DMS153 (cell line): ENCODE measurements at places on chromosomes 4 and X.

DNA sequence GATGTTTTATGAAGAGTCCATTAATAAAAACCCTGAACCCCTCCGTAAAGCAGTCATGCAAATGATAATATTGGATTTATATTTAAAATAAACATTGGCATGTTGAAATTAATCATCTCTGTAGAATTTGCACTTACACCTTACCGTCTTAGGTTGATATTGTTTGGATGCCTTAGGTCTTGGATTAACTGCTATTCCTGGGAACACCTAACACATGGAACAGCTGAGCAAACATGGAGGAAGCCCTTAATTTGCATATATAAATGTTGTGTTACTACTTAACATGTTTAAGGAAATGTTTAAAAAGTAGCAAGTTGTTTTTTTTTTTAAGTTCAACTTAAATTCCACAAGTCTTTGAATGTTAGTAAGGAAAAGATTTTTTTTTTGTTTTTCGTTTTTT is 62.5 kb downstream of the NSD2 start:
- no peak for DNase-seq

GRCh38 chr4:65033899-65034298 is 624.6 kb upstream of the TECRL start:
- DNase-seq = no peak

DNA sequence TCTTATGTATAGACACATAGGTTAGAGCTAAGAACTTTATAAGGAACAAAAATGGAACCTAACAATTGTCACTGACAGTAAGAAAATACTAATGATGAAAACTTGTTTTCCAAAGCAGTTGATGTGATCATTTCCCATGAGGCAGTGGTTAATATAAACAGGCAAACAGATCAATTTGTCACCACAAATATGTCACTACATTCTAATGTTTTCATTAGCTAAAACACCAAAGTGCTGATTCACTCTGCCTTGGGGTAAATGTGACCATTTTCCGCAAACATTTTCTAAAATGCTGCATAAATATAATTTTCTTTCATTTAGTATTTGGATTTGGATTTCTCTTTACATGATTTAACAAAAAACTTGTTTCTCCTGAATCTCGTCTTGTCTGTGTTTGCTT is 408.9 kb upstream of the CTSO start:
- no peak for DNase-seq

DNA sequence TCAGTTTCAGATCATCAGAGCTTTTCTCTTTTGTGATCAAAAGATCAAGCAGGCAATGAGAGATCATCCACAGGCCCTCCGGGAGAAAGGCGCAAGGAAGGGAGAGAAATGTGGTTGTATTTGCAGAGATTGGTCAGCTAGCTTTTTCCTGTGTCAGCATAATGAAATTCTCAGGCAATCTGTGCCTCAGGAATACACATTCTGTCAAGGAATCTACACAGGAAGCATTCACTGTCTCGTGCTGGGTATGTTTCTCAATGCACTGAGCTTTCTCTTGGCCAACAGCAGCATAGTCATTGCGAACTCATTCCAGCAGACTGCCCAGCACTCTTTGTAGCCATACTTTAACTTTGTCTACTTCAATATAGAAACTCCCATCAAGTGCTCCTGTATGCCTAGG is 413.7 kb downstream of the PPP3CA start:
- no peak for DNase-seq

GRCh38 chrX:120768254-120768653 is 107.4 kb downstream of the CT47B1 start:
- DNase-seq = no peak

- DNase-seq = peak; percentile 93
These were observed 60.8 kb upstream of the CBR4 start for GRCh38 chr4:169070895-169071218.

DNA sequence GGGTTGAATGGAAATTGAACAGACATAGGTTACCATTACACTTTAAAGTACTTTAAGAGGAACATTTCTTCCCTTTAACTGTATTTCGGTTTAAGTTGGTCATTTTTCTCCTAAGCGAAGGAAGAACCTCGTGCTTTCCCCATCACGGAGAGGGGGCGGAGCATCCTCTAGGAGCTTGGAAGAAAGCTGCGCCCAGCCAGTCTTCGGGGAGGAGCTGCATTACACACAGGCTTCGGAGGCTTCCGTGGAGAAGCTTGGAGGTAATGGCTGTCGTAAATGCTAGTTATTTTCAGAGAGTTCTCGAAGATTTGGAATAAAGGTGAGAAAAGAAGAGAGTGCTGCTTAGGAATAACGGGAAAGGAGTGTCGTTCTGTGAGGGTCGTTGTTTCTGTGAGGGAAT is at the start of gene PWWP3B:
Gene PWWP3B (plus strand): TSS at position 199 of the 400 bp plus-strand sequence. CDS start 37,128 bp downstream, outside the sequence.
- DNase-seq = no peak

DNA sequence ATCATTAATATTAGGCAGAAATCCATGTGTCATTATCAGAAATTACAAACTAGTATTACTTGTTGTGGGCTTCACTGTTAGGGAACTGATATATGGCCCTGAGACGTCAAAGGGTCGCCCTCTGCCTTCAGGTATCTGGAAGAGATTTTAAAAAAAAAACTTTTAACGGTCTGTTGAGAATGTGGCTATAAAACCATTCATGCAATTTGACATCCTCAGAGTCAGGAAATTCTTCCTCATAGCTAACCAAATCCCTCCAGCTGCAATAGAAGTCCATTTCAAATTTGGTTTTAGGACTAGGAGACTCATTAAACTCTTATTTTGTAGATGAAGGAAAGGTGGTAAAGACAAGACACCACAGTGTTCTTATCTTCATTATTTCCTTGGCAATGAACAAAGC is 194.2 kb upstream of the NOCT start:
- DNase-seq = no peak

DNA sequence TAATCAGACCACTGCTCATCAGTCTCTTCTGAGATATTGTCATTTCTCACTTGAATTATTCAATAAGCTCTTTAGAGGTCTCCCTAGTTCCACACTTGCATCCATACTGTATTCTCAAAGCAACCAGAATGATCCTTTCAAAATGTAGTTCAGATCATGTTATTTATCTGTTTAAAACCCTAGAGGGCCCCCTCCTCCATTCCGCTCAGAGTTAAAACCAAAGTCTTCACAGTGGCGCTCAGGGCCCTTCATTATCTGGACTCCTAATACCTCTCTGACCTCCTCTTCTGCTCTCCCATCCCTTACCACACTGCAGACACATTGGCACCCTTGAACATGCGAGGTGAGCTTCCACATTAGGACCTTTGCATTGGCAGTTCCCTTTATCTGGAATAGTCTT is 32.7 kb upstream of the HPGDS start:
- no peak for DNase-seq

GRCh38 chr4:37816719-37817118 is 9.8 kb upstream of the PGM2 start:
- no peak for DNase-seq

DNA sequence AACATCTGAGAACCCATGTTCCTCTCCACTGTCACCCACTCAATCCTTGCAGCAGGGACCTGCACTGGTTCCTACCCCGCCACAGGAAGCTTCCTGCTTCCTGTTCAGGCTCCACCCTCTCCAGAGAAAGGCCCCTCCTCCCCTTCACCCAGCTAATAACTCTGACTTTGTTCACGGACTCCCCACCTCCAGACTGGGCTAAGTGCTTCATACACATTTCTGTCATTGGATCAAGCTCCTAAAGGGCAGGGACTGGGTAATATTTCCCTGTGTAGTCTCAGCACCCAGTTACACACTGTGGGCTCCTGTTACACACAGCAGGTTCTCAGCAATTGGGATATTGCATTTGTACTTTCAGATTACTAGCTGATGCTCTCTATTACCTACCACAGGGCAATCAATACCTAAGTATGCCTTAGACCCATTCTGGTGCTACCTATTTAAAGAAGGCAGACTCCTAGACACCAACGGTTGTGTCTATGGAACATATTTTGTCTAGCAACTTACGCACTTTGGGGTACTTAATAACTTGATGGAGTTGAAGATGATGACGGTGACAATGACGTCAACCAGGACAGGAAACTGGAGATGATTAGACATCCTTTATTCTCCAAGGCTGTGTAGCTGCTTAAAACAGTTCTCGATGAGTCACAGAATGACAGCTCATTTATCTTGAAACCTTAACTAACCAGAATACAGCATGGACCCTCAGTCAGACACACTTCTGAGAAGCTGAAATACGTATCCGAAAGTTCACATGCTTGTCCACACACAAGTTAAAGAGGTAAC is 58.1 kb downstream of the MAML3 start:
- DNase-seq = no peak

GRCh38 chr4:11218692-11219091 is 210.0 kb downstream of the HS3ST1 start:
- no peak for DNase-seq

DNA sequence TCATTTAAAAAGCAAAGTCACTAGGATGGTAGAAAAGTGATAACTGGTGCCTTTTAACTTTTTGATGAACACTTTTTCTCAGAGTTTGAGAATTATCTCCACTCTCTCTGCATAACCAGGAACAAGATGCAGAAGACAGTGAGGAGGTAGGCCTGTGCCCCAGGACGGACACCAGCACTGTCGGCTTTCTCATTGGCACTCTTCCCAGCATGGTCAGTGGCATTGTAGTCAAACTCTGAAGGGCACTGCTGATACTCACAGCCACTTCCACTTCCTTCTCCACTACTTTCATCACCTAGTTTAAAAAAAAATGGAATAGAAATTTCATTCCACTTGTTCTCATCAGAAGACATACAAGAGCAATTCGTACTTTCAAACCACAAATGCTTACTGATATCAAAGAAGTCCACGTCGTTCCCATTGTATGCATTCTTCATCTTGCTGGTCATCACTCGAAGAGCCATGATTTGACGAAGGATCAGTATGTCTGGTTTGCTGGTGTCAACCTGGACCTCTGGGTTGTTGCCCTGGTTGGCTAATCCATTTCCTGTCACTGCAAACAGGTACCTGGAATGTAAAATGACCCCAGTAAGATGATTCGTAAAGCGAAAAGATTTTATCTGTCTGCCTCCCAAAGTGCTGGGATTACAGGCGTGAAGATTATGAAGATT is 84.8 kb upstream of the TFDP3 start:
- DNase-seq = no peak

DNA sequence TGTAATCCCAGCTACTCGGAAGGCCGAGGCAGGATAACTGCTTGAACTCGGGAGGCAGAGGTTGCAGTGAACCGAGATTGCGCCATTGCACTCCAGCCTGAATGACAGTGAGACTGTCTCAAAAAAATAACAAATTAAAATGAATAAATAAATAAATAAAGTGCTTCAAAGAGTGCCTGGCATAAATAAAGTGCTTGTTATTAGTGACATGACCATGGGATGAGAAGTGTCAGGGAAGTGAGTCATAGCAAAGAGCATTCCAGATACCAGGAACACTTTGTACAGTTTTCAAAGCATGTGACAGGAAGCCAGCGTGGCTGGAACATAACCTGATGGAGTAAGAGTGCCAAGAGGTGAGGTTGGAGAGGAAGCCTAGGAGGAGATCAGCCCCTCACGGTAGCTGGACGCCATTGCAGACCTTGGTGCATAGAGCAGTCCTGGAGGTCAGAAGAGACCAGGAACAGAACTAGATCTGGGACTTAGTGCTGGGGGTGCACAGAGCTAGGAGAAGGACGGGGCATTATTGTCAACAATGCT is 6.0 kb upstream of the WDR13 start:
- DNase-seq = peak; percentile 17

DNA sequence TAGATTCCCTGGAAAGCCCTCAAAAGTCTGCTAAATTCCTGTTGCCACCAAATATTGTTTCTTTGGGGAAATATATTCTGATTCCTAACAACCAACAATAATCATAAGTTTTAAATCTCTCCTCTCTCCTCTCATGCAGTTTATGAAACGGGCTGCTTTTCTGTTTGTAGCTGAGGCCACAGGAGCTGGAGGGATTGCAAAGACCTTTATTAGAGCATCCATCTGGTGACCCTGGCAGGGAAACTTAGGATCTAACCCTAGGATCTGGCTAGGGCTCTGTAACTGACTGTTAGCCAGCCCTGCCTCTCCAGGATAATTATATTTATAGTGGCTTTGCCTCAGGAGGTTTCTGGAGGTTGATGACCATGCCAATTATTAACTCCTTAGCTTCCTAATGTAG is 56.9 kb downstream of the SMAD1 start:
- no peak for DNase-seq

DNA sequence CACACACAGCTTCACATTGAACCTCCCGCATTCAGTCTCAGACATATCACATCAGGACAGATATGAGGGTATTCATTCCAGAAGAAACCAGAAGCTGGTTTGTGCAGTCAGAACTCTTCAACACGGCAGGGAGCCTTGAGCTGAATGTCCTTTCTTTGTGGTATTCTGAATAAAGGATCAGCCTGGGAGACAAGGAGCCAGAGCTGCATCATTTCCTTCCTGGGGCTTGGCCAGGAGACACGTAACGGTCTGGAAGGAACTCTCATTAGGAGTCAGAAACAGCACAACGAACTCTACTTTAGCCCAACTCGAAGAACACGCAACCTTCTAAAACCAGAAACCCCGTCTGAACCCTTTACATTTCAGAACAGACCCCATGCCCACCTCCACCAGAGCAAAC is 46.4 kb downstream of the KDR start:
- DNase-seq = no peak

- DNase-seq = no peak
These were observed 456.1 kb downstream of the KCTD8 start for GRCh38 chr4:43992552-43992951.
